ENCODE measurements at places on chromosomes 6 and 20.

DNA sequence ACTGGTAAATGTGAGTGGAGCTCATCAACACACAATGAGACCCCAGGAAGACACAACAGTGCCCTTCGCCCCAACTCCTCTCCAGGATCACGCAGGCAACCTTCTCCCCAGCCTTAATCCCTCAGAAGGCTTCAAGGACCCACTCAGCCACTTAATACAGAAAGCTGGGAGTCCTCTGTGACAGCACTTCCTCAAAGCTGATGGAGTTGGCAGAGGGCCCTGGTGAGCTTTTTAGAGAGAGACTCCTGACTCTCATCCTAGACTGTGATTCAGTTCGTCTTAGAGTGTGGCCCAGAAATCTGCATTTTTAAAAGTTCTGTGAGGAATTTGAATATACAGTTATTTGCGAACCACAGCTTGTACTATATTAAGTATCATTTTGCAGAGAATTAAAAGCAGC lies 187.7 kb downstream of the UST start:
- H3K27me3 ChIP-seq = no peaks in the 10 kb centered on the region
- no peak overlapping the region for H3K4me3 ChIP-seq
- peaks cover 25% of the 10 kb centered on the region for H3K4me1 ChIP-seq
- peak; percentile 38 for DNase-seq
- no peaks in the 10 kb centered on the region for H3K36me3 ChIP-seq

GRCh38 chr20:38812182-38812581 lies 6.7 kb downstream of the PPP1R16B start:
- no peak overlapping the region for H3K27ac ChIP-seq
- H3K27me3 ChIP-seq = peaks cover 23% of the 10 kb centered on the region
- H3K4me3 ChIP-seq = no peak overlapping the region
- H3K36me3 ChIP-seq = no peaks in the 10 kb centered on the region
- no peak for DNase-seq
- no peaks in the 10 kb centered on the region for H3K4me1 ChIP-seq

DNA sequence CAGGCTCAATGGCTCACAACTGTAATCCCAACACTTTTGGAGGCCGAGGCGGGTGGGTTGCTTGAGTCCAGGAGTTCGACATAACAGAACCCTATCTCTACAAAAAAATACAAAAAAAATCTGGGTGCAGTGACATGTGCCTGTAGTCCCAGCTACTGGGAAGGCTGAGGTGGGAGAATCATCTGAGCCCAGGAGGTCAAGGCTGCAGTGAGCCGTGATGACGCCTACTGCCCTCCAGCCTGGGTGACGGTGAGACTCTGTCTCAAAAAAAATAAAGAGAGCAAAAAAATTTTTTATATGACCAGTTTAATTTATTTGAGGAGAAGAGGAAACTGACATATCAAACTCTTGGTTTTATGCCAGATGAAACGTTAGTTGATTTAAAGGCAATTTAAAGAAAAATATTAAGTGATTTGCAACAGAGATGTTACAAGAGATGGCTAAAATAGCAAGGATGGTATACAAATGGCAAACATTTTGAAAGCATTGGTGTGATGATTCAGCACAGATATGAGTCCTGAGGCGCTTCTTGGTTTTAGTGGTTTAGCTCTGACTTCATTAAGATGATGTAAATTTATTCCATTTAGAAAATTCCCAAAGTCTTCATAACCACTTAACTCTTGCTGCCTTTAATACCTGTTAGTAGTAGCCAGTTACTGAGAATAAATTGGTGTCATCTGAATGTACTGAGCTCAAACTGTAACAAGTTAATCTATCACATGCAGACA lies 17.7 kb downstream of the GTF2H5 start:
- DNase-seq = no peak
- no peak overlapping the region for H3K4me3 ChIP-seq
- H3K27me3 ChIP-seq = no peaks in the 10 kb centered on the region

GRCh38 chr6:17983730-17984129 lies 3.7 kb downstream of the KIF13A start:
- H3K36me3 ChIP-seq = peaks cover 19% of the 10 kb centered on the region
- no peak overlapping the region for H3K27ac ChIP-seq
- no peak overlapping the region for H3K4me3 ChIP-seq
- no peaks in the 10 kb centered on the region for H3K4me1 ChIP-seq
- H3K27me3 ChIP-seq = no peaks in the 10 kb centered on the region

GRCh38 chr6:8245726-8246125 lies 143.4 kb upstream of the EEF1E1 start:
- no peak for DNase-seq
- no peaks in the 10 kb centered on the region for H3K27me3 ChIP-seq
- H3K27ac ChIP-seq = no peak overlapping the region
- H3K36me3 ChIP-seq = no peaks in the 10 kb centered on the region

GRCh38 chr20:23867152-23867776 lies 12.3 kb downstream of the CST5 start:
- H3K27me3 ChIP-seq = no peaks in the 10 kb centered on the region
- H3K36me3 ChIP-seq = no peaks in the 10 kb centered on the region
- no peak overlapping the region for H3K27ac ChIP-seq
- no peak for DNase-seq
- H3K4me3 ChIP-seq = no peak overlapping the region
- H3K4me1 ChIP-seq = peaks cover 6% of the 10 kb centered on the region

DNA sequence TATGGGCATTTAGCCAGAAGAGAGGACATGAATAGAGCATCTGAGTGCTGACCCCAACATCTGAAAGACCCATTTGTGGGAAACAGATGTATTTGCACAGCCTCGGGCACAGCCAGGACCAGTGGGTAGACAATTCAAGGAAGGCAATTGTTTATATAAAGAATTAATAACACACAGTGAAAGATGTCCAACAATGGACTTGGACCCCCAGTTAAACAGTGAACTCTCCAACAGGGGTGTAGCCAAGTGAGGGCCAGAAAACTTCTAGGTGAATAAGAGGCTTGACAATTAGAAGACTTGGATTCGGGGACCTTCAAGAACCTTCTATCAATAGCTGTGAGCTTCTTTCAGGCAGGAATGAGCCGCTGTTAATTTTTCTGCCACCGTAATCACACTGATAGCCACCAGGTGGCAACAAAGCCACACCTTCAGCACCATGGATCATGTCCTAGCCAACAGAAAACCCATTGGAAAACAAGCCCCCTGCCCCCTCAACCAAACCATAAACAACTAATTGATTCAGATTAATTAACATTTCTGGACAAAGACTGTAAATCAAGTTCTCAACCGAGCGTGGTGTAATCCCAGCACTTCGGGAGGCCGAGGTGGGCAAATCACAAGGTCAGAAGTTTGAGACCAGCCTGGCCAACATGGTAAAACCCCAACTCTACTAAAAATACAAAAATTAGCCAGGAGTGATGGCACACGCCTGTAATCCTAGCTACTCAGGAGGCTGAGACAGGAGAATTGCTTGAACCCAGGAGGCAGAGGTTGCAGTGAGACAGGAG lies 8.8 kb upstream of the SRSF6 start:
- peaks cover 7% of the 10 kb centered on the region for H3K27me3 ChIP-seq
- no peak overlapping the region for H3K27ac ChIP-seq
- H3K4me3 ChIP-seq = no peak overlapping the region
- H3K4me1 ChIP-seq = no peaks in the 10 kb centered on the region
- DNase-seq = no peak

GRCh38 chr6:2875359-2876191 lies 27.5 kb downstream of the SERPINB9 start:
- H3K4me1 ChIP-seq = peaks cover 20% of the 10 kb centered on the region
- peak overlapping the region; percentile 53 for H3K4me3 ChIP-seq
- no peak for DNase-seq
- no peaks in the 10 kb centered on the region for H3K27me3 ChIP-seq

DNA sequence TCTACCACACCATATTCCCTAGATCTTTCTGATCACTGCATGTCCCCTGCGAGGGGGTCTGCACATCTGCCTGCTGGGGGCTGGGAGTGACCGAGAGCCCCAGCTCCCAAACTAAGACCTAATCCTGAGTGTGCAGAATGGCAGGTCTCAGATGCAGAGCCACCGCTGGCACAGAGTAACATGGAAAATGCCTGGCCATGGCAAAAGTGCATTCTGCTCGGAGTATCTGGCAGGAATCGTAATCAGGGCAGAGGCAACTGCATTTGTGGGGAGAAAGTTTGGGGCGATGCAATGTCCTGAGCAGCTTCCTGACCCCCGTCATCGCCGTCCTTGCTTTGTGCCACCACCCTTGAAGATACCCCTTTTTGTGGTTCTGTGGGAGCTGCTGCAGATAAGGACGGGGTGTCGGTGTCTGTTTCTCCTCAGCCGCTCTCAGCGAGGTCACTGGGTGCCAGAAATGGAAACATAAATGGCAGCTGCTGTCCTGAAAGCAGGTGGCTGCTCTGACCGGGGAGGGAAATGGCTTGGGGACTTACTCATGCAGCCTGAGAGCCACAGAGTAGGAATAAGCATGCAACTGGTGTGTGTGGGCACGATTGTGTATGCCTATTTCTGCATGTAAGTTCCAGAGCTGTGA lies 157.9 kb downstream of the LY86 start:
- H3K36me3 ChIP-seq = no peaks in the 10 kb centered on the region
- H3K4me1 ChIP-seq = peaks cover 13% of the 10 kb centered on the region
- no peak overlapping the region for H3K27ac ChIP-seq

Measured in tibial nerve (tissue), 4 donors.